ENCODE measurements at places on chromosomes 1 and 21.

DNA sequence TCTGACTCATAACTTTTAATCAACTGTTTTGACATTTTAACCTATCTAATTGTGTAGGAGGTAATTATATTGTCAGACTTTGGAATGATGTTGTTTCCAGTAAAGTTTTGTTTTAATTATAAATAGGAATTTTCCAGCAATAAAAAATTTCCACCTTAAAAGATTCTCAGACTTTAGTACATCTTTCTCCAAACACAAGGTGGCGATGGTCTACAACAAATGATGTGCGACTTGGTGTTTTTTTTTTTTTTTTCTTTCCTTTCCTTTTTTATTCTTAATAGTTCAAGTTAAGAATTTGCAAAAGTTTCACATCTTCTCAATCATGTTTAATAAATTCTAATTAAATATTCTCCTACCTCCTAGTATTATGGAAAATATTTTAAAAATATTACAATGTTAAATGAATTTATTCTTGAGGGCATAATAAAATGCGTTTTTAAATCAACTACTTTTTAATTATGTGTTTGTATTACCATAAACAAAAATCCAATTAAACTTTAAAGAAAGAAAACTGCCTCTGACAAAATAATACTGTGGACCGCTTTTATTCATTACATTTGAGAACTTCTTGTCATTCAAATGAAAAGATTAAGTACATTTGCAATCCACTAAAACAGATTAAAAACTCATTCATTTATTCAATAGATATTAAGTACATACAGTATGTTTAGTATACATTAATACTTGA is 4.4 kb upstream of the ADAMTS1 start:
- peak; percentile 85 for DNase-seq

GRCh38 chr21:45926281-45926680 is 55.3 kb upstream of the COL6A1 start:
- no peak for DNase-seq

DNA sequence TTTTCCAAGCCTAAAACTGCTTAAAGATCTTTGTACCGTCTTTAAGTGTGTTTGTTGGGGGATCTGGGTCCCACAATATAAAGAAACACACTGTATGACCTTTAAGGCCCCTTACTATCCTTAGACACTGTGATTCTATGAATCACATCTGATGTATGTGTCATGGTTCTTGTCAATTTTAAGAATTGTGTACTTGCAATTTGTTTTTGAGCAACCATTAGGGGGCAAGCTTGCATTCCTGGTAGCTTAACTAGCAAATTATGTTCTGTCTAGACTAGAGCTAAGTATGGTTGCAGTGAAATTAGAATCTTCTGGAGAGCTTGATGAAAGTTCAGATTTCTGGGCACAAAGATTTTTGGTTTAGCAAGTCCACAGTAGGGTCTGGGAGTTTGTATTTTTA is 219.5 kb downstream of the TPR start:
- DNase-seq = peak; percentile 11

DNA sequence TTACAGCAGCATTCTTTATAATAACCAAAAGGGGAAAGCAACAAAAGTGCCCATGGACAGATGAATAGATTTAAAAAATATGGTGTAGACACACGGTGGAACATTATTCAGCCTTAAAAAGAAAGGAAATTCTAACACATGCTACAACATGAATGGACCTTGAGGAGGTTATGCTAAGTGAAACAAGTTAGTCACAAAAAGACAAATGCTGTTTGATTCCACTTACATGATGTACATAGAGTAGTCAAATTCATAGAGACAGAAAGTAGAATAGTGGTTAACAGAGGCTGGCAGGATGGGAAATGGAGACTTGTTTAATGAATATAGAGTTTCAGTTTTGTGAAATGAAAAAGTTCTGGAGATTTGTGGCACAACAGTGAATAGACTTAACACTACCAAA is 151.4 kb downstream of the CYYR1 start:
- no peak for DNase-seq

- no peak for DNase-seq
These were observed 91.3 kb downstream of the COLGALT2 start for GRCh38 chr1:183946320-183946613.

- DNase-seq = no peak
These were observed 457.0 kb downstream of the USP25 start for GRCh38 chr21:16186742-16187141.

DNA sequence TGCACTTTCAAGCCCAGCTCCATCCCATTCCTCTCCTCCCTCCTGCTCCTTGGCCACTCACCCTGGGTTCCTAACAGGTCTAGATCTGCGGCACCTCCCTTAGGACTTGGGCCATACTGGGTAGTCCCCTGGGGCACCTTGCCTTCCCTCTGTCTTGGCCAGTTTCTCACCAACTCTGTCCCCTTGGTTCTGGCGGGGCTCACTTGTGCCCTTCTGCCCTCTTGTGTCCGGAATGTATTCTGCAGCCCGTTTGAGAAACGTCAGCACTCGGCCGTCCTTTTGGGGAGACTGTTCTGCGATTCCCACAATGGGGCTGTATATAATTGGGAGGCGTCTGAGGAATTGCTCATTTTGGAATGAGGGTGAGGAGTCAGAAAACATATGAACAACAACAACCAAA is 162.4 kb downstream of the ZSCAN20 start:
- no peak for DNase-seq

GRCh38 chr1:99728494-99729235 is 37.8 kb downstream of the FRRS1 start:
- DNase-seq = no peak

GRCh38 chr1:22250724-22251123 is 107.8 kb upstream of the WNT4 start:
- no peak for DNase-seq

DNA sequence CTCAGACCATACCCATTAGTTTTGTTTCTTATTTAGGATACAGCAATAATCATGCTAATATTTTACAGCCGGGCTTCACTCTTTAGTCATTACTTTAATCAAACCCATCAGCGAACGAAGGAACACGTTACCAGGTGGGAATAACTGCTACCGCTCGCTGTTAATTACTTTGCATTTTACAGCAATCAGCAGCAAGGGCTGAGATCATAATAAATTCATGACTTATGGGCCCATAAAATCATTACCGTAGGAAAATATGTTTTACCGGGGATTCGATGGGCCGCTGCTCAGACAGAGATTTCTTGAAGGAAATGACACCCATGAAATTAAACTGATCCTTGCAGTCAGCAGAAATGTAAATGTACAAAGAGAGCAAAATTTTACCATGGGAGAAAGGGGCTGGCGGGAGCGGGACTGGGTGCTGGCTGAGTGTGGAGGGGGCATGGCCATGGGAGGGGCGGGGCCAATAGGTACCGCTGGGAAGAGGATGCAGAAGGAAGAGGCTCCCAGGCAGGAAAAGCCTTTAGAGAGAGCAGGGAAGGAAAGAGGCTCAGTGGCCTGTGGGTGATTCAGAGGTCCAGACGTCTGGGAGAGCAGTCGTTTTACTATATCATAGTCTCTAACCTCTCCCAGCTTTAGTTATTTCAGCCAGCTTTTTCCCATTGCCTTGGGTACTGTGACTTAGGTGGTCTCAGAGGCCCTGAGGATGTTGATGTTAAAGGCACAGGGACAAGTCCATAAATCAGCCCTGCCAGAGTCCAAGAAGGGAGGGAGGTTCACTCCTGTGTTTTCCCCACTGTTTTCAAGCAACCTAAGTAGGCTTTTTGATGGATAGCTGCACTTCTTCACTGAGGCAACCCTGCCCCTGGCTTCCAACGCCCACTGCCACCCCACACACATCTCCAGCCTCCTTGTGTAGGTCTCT is 258.9 kb downstream of the SEC16B start:
- peak; percentile 76 for DNase-seq

DNA sequence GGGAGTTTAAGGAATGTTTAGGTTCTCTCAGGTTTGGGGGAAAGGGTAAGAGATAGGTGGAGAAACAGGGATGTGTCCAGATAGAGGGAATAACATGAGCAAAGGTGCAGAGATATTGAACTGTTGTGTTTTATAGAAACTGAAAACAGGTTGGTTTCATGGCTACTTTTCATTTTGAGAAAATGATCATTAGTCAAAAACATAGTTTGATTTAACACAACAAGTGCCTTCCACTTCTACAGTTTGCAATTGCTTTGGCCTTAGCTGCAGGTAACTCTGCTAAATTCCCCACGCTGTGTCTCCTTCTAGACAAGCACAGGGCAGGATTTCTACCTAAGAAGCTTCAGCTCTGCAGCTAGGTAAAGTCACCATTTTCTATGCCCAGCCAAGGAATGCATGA is 124.9 kb downstream of the RGS2 start:
- no peak for DNase-seq

GRCh38 chr1:220893701-220894024 is 14.4 kb downstream of the HLX start:
- DNase-seq = no peak

GRCh38 chr1:94522304-94522703 is 19.3 kb downstream of the F3 start:
- peak; percentile 83 for DNase-seq

Measured in brain (organoid and tissue), 16 donors.